ENCODE measurements at places on chromosomes 12 and 14.
A peak's percentile ranks its signal among the peaks of the same experiment; 100 is the strongest.

DNA sequence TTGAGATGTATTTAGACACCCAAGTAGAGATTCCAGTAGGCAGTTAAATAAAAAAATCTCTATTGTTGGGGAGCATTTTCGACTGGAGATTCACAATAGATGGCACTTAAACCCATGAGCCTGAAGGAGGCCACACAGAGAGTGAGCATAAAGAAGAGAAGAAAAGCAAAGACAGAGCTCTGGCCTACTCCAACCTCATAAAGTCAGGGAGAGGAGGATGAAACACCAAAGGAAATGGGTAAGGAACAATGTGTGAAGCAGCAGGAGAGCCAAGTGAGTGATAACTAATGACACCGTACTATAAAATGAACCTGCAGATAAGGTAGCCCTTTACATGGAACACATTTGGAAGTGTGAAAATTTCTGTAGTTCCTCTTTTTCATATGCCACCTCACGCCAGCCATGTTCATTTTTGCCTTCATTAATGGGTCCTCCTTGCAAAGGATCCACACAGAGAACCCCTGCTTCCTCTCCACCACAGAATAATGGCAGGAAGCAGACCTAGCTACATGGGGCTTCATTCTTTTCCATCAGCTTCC, 150.0 kb upstream of the SYT10 start:
- no peak for DNase-seq

DNA sequence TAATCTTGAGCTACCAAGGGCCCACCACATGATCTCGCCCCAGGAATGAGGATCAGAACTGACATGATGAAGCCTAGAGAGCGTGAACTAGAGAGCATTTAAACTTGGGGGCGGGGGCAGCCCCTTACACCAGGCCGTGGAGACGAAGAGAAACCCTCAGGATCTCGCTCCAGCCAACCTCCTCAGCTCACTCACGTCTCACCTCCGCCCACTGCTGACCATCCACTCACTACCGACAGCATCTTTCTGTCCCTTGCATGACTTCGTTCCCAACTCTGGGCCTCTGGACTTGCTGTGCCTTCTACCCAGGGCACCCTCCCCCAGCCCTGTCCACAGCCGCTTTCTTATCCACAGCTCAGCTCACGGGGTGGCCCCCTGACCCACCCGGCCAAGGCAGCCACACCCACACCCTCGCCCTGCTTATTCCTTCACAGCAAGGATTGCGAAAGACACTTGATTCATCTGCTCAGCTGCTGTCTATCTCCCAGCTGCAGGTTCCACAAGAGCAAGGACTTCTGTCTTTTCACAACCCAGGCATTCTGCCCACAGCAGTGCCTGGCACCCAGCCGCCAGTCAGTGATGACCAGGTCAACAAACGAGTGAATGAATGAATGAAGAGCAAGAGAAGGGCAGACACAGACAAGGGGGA, 6.4 kb downstream of the STX2 start:
- DNase-seq = no peak

- no peak for DNase-seq
Measured at GRCh38 chr12:128425666-128426331, 158.8 kb downstream of the TMEM132C start.

DNA sequence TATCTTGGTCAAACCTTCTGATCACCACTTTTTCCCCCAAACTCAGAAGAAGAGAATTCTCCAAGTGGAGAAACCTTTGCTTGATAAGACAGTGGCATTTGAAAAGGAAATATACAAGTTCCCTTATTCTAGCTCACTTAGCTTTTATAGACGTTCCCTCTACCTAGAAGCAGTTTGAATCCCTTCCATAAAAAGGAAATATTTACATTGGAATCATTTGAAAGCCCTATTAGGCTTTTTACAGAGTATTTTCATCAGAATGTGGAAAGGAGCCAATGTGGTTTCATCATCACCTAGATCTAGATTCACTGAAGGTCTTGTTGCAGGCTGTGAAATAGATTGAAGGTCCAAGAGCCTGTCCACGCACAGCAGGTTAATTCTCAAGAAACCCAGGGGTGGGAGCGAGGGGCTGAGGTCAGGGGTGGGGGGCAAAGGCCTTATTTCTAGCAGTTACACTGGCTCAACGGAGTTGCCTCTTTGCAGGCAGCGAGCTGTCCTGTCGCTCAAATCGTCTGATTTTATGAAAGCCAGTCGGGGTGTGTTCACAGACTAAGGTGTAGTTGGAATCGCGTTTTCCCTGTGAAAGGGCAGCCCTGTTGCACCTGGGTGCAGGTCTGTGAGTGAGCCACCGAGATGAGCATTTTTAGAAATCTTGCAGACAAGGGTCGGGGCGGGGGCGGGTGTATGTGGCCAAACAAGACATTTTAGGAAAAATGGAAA, 45.6 kb downstream of the AACS start:
- DNase-seq = no peak

DNA sequence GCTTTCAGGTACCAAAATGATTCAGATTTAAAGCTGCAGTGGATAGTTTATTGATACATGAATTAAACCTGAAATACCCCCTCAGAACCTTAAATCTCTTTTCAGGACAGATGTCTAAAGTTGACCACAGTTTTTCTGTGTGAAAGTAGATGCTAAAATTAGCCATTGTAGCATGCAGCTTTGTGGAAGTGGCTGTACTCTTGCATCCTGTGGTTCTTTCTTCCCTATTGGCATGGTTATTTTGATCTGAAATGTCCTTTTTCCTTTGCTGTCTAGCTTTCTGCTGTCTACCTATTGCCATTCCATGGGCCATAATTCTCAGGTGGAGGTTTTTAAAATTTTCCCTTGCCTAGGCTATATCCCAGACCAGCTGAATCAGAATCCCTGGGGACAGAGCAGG, 455.6 kb downstream of the ZFP36L1 start:
- DNase-seq = peak; percentile 40

GRCh38 chr12:34604227-34604626, 581.9 kb downstream of the ALG10 start:
- DNase-seq = no peak

- no peak for DNase-seq
Measured at GRCh38 chr14:38171197-38171596, 36.5 kb upstream of the SSTR1 start.

DNA sequence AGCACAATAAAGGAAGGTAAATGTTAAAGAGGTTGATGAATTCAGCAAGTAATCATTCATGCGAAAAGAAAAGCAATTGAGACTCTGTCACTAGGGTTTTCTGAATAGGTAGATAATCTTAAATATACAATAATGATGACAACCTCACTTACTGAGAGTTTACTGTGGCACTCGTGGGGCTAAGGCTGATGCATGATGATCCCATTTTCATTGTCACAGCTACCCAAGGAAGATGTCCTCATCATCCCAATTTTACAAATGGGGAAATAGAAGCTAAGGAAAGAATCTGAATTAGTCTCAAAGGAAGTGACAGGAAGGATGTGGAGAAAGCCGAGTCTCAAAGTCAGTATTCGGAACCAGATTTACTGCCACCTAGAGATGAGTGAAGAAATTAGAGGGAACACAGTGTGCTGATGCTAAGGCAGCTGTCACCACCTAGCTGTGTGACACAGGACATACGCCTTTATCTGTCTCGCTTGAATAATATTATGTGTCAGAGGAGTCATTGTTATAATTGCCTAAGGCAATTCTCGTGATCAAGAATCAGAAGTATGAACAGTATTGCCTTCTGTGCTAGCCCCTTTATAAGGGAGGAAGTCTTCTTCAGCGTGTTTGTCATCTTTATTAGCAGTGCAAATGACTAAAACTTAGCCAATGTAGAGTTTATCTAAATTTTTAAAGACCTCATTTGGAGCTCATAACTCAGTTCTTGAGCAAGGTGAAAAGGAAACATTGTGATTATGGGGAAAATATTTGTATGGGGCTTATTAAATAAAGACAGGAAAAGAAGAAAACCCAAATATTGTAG, 63.2 kb downstream of the ERGIC2 start:
- DNase-seq = peak; percentile 75

DNA sequence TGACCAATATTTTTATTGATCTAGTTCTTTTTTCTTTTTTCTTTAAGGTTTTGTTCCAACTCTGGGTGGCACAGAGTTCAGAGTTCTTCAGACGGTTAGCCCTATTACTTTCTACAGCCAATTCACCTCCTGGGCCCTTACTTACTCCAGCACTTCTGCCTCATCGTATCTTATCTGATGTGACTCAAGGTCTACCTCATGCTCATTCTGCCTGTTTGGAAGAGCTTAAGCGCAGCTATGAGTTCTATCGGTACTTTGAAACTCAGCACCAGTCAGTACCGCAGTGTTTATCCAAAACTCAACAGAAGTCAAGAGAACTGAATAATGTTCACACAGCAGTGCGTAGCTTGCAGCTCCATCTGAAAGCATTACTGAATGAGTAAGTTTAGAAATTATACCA, 64.7 kb downstream of the VEZT start:
- DNase-seq = no peak

- no peak for DNase-seq
Measured at GRCh38 chr12:129185855-129186254, 332.6 kb downstream of the GLT1D1 start.

DNA sequence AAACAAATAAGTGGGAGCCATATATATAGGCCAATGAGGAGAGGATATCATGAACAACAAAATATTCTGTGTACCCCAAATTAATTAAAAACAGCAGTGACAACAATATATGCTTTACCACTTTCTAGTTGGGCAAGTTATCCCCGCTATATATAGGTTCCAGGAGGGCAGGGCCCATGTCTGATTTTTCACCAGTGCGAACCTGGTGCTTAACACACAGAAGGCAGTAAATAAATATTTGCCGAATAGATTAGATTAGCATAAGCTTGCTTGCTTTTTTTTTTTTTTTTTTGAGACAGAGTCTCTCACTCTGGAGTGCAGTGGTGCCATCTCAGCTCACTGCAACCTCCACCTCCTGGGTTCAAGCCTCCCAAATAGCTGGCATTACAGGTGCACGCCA, 3.4 kb upstream of the MIP start:
- no peak for DNase-seq

GRCh38 chr14:82562881-82563280, 1029.2 kb upstream of the SEL1L start:
- no peak for DNase-seq

DNA sequence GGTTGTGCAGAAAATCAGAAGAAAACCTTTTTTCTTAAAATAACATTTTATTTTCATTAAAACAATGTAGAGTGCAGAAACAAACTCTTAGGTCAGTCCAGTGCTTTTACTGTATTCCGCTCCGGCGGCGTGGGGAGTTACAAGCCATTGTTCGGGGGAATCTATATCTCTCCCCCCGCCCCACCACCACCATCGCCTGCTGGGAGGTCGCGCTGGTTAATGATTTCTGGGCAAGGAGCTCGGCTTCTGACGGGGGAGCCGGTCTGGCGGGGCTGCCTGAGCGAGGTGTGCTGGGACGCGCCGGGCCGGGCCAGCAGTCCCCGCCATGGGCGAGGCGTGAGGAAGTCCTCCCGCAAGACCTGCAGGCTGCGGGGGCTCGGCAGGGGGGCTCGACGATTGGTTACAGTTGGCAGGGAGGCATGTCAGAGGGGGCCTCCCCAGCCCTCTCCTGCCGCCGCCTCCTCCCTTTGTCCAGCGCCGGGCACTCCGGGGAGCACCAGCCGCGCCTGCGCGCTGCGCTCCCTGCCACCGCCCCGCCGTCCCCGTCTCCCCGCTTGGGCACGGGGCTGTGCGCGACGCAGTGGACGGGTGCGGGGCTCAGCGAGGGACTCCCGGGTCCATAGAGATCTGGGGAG, 1.0 kb upstream of the DUSP6 start:
- no peak for DNase-seq

- no peak for DNase-seq
Measured at GRCh38 chr12:95003921-95004272, 400 bp upstream of the NDUFA12 start.

GRCh38 chr14:79100578-79100977, 930.4 kb downstream of the NRXN3 start:
- no peak for DNase-seq

DNA sequence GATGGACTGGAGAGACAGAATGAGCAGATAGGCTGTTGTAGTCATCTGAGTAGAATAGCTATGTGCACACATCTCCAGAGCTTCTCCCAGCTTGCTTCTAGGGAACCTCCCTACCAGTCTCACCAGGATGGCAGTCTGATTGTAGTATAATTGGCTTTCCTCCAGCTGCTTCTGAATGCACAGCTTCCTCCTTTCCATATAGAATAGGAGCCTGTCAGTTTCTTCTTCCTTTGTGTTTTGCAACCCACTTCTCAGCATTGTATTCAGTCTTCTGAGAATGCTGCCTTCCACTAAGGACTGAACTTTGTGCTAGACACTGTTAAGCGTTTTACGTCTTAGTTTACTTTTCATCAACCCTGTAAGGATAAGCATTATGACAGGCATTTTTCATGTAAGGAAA, 2.2 kb upstream of the CSAD start:
- no peak for DNase-seq

- no peak for DNase-seq
Measured at GRCh38 chr14:94779713-94780112, 9.8 kb upstream of the GSC start.

DNA sequence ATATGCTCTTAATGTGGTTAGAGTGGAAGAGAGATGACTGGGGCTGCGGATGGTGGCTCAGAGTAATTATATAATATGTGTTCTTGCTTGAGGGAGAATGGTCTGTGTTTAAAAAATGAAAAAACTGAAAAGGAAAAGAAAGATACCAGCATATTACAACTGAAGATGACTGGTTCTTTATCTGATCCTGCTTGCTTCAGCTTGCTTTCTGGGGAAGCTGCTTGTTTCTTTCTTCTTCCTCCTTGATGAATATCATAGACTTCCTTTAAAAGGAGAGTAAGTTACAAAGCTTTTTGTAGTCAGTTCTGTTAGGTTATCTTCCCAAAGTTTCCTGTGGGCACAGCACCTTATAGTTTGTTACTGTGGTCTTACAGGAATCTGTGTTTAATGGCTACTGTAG, 210.9 kb downstream of the ERC1 start:
- peak; percentile 17 for DNase-seq
